ENCODE measurements at places on chromosomes 16 and 17.

- no peak for DNase-seq
Measured at GRCh38 chr16:79996321-79996720, 395.8 kb upstream of the MAF start.

GRCh38 chr16:84000989-84001642, 33.1 kb downstream of the NECAB2 start:
- no peak for DNase-seq

DNA sequence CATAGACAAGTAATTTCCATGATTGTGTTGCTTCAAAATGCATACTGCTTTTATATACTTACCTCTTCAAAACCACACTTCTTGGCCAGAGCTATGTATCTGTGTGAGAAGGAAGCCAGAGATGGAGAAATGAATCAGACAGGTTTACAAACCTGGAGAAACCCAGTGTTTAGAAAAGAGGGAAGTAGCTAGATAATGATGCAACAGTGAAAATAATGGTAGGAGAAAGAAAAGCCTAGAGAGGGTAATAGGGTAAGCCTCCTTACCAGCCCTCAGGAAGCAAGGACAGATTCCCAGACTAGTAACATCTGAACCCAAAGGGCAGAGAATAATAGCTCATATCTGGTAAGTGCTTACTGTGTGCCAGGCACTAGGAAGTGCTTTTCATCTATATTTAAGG, 250.3 kb upstream of the CDH11 start:
- no peak for DNase-seq

GRCh38 chr16:46612121-46612520, 9.1 kb downstream of the SHCBP1 start:
- DNase-seq = no peak

- no peak for DNase-seq
Measured at GRCh38 chr16:67456391-67457081, 24.4 kb downstream of the ATP6V0D1 start.

- no peak for DNase-seq
Measured at GRCh38 chr17:11908711-11909146, 88.5 kb downstream of the ZNF18 start.

DNA sequence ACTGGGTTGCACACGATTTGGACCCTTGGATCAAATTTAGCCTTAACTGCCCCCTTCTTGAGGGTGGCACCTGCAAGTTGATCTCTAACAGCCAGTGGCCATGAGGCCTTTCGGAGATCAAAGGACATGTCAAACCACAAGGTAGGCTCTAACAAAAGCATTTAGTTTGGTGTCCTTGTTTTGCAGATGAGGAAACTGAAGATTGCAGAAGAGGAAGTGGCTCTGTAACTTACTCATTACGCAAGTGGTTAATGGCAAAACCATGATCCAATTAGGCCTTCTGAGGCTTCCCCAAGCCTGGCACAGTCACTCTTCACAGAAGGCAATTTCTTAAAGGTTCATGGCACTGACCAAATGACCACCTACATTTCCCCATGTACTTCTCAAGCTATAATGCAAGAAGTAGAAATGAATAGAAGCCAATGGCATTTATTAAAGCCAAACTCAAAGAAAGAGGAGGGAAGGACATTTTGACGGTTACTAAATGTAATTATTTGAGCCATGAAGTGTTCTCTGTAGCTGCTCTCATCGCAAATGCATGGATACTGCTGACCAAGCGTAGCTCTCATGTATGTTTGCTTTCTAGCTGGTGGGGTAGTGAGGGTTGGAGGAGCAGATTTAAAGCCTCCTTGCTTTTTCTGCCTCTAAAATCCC, 32.8 kb upstream of the ABCC12 start:
- DNase-seq = no peak

- no peak for DNase-seq
Measured at GRCh38 chr16:13021996-13022395, 120.6 kb downstream of the SHISA9 start.

GRCh38 chr16:21206550-21206949, 4.8 kb downstream of the ZP2 start:
- DNase-seq = no peak

GRCh38 chr17:47992216-47992615, 21.3 kb downstream of the CDK5RAP3 start:
- no peak for DNase-seq

DNA sequence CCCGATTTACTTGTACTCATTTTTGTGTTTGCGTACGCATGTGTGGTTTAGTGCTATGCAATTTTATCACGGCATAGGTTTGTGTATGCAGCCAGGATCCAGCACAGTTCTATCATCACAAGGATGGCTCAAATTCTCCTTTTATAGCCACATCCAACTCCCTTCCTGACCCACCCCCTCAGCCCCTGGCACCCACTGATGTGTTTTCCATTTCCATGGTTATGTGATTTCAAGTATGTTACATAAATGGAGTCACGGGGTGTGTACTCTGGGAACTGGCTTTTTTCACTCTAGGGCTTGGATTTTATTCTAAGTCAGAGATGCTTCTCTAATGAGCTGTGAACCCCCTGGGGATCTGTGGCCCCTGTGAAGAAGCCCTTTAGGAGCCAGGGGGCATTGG, 16.8 kb downstream of the IL4R start:
- DNase-seq = peak; percentile 94

DNA sequence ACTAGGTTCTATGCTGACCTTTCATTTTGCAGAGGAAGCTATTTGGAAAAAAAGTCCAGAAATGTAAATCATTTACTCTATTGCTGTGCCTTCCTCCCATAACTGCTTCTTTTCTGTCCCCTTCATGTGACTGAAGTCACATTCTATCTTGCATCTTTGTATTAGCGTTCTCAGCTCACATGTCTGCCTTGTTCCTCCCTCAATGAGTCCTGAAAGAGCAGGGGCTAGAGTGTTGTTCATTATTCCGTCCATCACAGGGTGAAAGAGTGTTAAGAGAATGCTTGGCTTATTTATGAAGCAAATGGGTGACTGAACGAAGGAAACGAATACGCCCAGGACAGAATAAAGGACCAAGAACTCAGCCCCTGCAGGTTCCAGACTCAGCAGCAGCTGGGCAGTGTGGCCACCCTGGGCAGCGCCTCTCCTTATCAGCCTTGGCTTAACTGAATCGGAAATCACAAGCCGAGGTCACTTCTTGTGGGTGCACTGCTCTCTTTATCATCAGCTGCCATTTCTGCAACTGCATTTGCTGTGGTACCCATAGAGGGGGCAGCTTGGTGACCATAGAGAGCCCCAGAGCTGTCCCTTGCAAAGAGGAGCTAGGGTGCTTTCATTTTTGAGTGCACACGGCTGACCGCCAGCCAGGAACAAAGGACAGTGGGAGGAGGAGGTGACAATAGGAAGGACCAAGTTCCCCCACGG, 1.8 kb upstream of the PIK3R6 start:
- no peak for DNase-seq

Data from AG09319 (cell line).